CD4-positive, alpha-beta T cell treated with Interleukin-1 beta for 1 hour (primary cell): ENCODE measurements at places on chromosomes 11 and 22.

DNA sequence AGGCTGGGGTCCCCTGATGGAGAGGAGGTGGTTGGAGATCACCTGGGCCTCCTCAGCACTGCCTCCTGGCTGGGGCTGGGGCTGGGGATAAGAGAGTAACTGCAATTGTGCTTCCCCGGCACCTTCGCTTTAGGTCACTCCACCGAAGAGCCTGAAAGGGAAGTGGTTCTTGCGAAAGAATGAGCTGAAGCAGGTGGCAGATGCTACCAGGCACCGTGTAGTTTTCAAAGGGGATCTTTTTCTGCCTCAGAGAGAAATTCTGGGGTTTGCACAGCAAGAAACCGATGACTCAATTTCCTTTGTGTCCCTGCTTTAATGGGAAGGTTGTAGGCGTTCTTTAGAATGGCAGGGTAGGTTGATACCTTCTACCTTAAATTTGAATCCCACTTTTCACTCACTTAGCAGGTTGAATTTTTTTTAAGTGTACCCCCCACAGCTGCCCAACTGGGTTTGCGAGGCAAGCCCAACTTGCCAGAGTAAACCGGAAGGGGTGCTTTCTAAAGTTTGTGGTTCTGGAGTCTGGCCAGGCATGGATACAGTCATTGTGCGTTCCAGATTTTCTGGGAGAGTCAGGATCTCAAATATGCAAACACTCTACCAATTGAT is 5.3 kb downstream of the CD44 start:
- peak; percentile 76 for DNase-seq

- no peak for DNase-seq
These were observed 36.9 kb downstream of the BDNF start for GRCh38 chr11:27663326-27663725.

GRCh38 chr11:29483831-29484230 is 533.0 kb downstream of the KCNA4 start:
- DNase-seq, result no peak

- DNase-seq, result no peak
These were observed 148.2 kb downstream of the SPATA19 start for GRCh38 chr11:133697161-133697560.

GRCh38 chr11:45083544-45084087 is 62.8 kb upstream of the PRDM11 start:
- no peak for DNase-seq

DNA sequence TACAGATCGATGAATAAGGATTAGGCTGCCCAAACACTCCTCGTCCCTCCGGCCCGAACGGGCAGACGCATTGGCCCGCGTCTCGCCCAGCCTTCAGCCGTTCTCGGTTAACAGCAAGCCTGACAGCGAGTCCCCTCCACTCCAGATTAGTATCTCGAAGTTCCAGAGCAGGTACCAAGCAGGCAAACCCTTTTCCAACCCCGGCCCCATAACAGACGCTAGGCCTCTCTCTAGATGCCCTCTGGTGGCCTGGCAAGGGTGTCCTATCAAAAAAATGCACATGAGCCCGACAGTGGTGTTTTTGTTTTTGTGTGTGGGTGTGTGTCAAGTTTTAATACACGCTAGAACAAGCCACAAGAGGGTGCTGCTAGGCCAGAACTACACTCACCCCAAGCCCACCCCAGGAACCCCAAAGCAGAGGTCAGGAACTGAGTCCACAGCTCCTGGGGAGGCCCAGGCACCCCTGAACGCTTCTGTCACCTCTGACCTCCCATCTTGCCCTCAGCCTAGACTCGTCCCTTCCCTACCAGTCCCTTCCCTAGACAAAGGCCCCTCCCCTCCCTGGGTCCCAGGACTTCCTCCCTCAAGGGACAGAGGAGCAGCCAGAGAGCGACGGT is 658 bp upstream of the ARFGAP2 start:
- DNase-seq, result peak; percentile 88

GRCh38 chr11:73386016-73386415 is 9.8 kb downstream of the RELT start:
- DNase-seq, result no peak

GRCh38 chr11:11432621-11433319 is 79.7 kb upstream of the CSNK2A3 start:
- DNase-seq, result no peak

DNA sequence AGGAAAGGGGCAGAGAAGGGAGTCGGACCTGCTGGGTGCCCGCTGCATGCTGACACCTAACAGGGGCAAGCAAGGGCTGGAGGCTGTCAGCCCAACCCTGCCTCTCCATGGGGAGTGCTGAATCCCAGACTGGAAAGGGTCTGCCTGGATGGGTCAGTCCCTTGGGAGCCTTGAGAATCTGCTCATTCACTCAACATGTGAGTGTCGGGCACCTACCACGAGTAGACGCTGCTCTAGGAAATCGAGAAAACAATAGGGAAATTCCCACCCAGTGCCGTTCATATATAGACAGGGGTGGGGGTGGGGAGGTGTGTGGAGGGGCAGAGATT is 4.4 kb upstream of the CTSD start:
- DNase-seq, result no peak

- DNase-seq, result no peak
These were observed 113.9 kb downstream of the RPS6KA4 start for GRCh38 chr11:64472593-64473455.

DNA sequence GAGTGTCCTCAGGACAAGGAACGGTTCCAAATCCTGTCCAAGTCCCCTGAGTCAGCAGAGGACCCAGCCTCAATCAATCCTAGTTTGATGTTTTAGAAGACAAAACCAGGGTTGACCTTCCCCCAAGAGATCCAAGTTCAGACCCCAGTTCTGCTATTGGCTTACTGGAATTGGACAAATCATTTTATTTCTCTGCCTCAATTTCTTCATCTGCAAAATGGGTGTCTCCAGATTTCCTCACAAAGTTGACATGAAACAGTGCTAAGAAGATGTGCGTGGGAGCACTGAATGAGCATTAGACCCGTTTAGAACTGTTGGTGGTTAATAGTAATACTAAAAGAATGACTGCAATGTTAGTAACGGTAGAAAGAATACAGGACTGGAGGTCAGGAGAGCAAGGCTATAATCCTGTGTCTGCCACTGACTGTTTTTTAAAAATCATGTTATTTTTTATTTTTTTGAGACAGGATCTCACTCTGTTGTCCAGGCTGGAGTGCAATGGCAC is 32.8 kb upstream of the SCUBE1 start:
- no peak for DNase-seq

DNA sequence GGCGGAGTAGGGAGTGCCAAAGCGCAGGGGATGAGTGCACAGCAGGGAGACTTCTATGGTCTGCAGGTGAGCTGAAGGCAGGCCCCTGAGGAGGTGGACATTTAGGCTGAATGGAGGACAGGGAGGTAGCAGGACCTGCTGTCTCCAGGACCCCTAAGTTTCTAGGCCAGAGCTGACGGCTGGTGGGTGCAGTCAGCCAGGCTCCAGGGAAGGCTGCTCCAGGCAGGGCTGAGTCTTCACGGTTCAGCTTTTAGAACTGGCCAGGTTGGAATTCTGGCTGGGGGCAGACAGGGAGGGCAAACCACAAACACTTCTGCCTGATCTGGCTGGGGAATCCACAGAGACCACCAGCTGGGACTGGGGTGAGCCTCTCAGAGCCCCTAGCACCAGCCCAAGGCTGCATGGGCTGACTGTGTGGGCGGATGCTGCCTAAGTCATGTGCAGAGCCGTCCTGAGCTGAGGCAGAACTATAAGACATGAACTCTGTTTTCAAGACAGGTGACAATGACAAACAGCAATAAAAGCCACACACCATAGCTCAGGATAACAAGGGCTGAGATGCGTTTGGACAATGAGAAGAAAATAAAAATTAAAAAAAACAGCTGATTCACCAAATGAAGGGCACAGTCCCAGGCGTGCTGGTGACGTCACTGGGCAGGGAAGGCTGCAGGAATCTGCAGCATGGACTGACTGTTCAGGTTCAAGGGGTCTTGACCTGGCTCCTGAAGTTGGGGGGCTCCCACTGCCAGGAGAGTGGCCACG is 10.4 kb upstream of the MALAT1 start:
- DNase-seq, result no peak

DNA sequence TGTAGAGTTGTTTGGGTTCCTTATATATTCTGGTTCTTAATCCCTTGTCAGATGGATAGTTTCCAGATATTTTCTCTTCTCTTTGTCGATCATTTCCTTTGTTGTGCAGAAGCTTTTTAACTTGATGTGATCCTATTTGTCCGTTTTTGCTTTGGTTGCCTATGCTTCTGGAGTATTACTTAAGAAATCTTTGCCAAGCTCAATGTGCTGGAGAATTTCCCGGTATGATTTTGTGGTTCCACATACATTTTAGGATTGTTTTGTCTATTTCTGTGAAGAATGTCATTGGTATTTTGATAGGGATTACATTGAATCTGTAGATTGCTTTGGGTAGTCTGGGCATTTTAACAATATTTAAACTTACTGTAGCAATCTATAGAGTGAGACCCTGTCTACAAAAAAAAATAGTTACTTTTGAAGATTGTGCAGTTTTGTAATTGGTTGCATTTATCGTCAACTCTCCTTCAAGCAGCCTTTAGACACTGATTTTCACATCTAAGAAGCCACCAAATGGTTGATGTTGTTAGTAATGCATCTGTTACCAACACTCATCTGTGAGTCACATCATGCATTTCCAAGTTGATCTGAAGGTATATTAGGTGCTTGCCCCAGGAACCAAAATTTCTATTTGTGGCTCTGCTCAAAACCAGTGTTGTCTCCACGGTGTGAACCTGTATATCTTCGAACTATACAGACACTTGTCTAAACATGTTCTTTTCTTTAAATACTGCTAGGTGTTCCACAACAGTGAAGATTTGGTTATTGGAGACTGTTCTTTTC is 21.4 kb downstream of the XRCC6 start:
- DNase-seq, result no peak

GRCh38 chr22:42889304-42889703 is 32.2 kb upstream of the ARFGAP3 start:
- peak; percentile 34 for DNase-seq

GRCh38 chr11:58776891-58777710 is 45.4 kb upstream of the GLYAT start:
- DNase-seq, result no peak

- no peak for DNase-seq
These were observed 226.7 kb upstream of the NARS2 start for GRCh38 chr11:78801161-78801884.

DNA sequence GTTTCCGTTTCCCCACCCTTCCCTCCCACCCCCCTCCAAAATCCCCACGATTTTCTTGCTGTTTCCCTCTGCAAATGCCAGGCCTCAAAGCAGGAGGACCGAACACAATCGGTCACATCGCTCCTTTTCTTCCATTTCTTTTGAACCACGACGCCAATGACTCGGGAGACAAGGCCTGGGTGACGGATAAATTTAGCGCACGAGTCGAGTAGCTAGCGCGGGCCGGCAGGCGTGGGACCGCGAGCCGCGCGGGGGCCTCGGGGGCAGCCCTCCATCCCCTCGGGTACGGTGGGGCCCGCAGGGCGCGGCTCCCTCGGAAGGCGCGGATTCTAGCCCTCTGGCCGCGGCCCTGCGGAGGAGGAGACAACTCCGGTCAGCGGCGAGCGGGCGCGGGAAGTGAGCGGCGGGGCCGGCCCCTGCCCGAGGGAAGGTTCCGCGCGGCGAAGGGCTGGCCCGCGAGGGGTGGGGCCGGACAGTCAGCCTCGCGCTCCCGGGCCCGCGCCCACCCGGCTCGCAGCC is 414 bp downstream of the JOSD1 start:
- DNase-seq, result no peak

GRCh38 chr11:72232260-72233055 is 7.9 kb downstream of the INPPL1 start:
- DNase-seq, result no peak

DNA sequence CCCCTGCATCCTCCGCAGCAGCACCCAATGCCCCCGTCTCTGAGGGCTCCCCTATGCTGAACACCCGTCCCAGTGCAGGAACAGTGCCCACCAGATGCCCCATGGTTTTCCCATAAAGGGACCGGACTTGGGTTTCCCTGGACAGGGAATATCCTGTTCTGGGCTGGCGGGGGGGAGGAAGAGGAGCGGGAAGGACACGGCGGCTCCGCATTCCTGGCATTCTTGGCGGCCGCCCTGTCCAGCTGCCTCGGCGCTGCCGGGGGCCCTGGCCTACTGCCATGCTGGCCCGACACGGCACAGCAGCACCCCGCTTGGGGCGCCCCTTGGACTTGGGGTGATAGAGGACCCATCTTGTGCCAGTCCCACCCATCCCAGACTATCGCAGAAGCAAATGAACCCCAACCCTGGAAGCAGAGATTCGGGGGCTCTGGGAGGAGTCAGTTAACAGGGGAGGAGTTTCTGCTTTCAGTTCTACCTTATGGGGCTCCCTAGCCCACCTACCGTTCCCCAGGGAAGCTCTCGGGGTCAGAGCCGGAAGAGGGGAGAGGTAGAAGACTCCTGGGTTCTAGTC is 23.7 kb upstream of the CBX7 start:
- no peak for DNase-seq

GRCh38 chr22:50204571-50204970 is 3.8 kb downstream of the SELENOO start:
- DNase-seq, result no peak

- DNase-seq, result no peak
These were observed 99.1 kb upstream of the ANO1 start for GRCh38 chr11:69978841-69979614.

DNA sequence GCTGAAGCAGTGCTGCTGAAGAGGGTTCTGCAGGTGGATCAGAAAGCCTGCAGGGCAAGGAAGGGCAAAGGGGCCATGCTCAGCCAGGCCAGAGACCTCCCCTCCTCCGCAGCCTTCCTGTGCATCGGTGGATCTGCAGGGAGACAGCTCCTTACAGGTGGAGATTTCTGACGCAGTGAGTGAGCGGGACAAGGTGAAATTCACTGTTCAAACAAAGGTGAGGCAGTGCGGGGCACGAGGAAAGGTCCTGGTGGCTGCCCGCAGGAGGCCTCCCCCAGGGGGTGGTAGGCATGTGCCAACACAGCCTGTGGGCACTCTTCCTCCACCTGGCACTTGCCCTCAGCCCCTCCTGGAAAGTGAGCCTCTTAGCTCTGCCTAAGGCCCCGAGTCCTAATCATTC is 8.6 kb downstream of the CFL1 start:
- no peak for DNase-seq

DNA sequence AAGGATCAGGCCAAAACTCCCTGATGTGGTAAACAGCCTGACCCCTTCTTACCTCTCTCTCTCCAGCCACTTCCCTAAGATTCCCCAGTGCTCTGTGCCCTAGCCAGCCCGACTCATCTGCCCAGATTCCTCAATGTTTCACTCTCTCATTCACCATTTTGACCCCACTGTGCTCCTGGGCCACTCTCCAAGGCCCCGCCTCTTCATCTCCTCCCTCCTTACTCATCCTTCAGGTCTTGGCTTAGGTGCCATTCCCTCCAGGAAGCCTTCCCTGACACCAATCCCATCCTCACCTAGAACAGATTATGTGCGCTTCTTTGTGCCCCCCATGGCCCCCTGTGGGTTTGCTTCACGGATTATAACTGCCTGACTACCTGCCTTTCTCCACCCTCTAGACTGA is 13.2 kb downstream of the SLC43A3 start:
- no peak for DNase-seq

DNA sequence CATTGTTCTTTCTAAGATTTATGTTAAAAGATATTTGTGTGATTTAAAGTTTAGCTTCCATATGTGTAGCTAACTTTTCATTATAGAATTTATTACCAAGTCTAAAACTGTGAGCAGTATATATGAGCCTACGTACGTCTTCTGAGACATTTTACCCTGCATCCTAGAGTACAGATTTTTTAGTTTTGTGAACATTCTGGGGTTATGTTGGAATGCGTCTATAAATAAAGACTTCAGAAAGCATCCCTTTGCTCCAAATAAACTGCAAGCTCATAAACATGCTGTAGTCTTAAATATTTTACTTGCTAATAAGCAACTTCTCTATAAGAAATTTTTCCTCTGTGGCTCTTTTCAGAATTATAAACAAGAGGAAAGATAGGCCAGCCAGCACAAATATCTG is 236.5 kb downstream of the DDX10 start:
- DNase-seq, result no peak
